ENCODE measurements at places on chromosomes 4 and X. TPM values are rescaled to one million over a fixed set of nuclear protein-coding genes. Genes with fewer than 3 reads are reported as not detected.

PPP1R2C gene
- not detected for total RNA-seq

P2RY8 gene
- total RNA-seq: not detected

PRKX gene
- 6.5 TPM for total RNA-seq

ALAS2 gene
- not detected for total RNA-seq

AFF1 gene
- 13.7 TPM for total RNA-seq

TSPAN6 gene
- 26.9 TPM for total RNA-seq

F8A2 gene
- not detected for total RNA-seq

FAM3A gene
- 43.1 TPM for total RNA-seq

NFKB1 gene
- total RNA-seq: 19.1 TPM

SSX2B gene
- not detected for total RNA-seq

CEP135 gene
- 5.8 TPM for total RNA-seq

RGN gene
- total RNA-seq: 2.8 TPM

BTC gene
- total RNA-seq: not detected

EPHA5 gene
- 2.3 TPM for total RNA-seq

CXCL11 gene
- not detected for total RNA-seq

PCSK1N gene
- total RNA-seq: 1.4 TPM

NKX6-1 gene
- total RNA-seq: not detected

AMBN gene
- total RNA-seq: not detected

IQCM gene
- total RNA-seq: not detected

NPFFR2 gene
- total RNA-seq: not detected

SHOX gene
- total RNA-seq: not detected

INTU gene
- 4.5 TPM for total RNA-seq

SH3RF1 gene
- 23.3 TPM for total RNA-seq

GYG2 gene
- total RNA-seq: 5.2 TPM

ODAPH gene
- not detected for total RNA-seq

TMEM255A gene
- not detected for total RNA-seq

FRMPD4 gene
- 5.2 TPM for total RNA-seq

SPANXB1 gene
- total RNA-seq: not detected

SMIM31 gene
- total RNA-seq: not detected

PAK3 gene
- 0.32 TPM for total RNA-seq

TRPC3 gene
- total RNA-seq: not detected

STOX2 gene
- total RNA-seq: 0.18 TPM

PF4V1 gene
- 4.9 TPM for total RNA-seq

PROM1 gene
- not detected for total RNA-seq

NAA11 gene
- not detected for total RNA-seq

NSG1 gene
- total RNA-seq: 95.3 TPM

BMP2K gene
- 15.7 TPM for total RNA-seq

USP17L22 gene
- not detected for total RNA-seq

WWC2 gene
- total RNA-seq: 24.0 TPM

SOWAHB gene
- not detected for total RNA-seq

ERAS gene
- not detected for total RNA-seq

FAM9B gene
- not detected for total RNA-seq

H2BW1 gene
- total RNA-seq: not detected

SPANXC gene
- not detected for total RNA-seq
